ENCODE measurements at places on chromosomes 6 and 20.

DNA sequence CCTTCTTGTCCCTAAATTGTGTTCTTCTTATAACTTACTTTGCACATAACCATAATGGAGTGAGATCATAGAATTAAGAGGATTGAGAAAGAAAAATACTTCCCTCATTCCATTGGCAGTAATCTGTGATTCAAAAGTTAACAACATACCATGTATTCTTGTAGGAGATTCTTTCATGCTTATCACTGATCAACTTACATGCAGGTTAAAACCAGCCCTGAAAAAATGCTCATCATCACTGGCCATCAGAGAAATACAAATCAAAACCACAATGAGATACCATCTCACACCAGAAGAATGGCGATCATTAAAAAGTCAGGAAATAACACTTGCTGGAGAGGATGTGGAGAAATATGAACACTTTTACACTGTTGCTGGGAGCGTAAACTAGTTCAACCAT lies 36.5 kb upstream of the GFRAL start:
- no peak for DNase-seq

DNA sequence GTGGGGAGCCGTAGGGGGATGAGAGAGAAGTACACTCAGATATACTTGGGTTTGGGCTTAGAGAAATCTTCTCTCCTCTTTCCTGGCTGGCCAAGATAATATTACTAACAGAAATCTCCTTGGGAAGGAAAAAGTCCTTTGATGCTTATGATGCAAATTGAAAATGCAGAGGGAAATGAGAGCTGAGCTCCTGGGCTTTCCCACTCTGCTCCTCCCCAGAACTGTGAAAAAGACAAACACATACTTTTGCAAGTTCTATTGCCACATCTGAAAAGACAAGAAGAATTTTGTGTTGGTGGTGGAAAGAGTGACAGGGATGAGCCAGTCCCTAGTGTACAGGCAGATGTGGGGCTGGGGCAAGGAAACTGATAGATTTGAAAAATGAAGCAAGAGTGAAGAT lies 185.9 kb downstream of the ANKRD60 start:
- DNase-seq = no peak

GRCh38 chr6:9504191-9504590 lies 910.7 kb downstream of the TFAP2A start:
- DNase-seq = peak; percentile 48

- DNase-seq = no peak
Observed at GRCh38 chr20:43977962-43978361, 63.3 kb downstream of the TOX2 start.

DNA sequence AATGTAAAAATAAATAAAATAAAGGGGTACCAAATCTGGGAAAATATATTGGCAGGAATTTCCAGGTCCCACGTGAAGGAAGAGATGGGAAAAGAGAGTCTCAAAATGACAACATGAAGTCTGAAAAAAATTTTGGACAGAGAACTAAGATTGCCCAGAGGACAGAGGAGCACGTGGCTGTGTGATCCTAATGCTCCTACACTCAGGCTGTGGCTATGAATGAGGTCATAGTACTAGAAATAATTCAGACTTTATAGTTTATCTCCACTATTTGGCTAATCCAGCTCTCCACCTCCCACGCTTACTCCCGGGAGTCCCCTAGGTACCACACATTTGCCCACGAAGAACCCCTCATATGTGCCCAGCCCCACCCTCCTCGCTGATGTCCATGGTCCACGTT lies 42.8 kb upstream of the STMND1 start:
- DNase-seq = no peak

DNA sequence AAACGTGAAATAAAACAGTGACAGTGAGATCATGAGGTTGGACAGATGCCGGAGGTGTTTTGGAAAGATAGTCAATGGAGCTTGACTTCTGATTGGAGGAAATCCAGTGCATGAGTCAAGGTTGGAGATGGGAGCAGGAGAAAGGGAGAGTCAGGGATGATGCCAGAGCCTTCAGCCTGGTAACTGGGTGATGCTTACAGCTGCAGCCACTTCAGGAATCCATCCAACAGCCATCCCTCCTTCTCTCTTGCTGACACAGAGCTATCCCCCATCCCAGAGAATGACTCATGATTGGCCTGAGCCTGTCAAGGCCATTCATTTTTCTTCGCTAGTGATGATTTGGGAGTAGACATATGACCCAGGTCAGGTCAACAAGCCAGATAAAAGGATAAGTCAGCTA lies 112.8 kb downstream of the SAMD5 start:
- DNase-seq = no peak

DNA sequence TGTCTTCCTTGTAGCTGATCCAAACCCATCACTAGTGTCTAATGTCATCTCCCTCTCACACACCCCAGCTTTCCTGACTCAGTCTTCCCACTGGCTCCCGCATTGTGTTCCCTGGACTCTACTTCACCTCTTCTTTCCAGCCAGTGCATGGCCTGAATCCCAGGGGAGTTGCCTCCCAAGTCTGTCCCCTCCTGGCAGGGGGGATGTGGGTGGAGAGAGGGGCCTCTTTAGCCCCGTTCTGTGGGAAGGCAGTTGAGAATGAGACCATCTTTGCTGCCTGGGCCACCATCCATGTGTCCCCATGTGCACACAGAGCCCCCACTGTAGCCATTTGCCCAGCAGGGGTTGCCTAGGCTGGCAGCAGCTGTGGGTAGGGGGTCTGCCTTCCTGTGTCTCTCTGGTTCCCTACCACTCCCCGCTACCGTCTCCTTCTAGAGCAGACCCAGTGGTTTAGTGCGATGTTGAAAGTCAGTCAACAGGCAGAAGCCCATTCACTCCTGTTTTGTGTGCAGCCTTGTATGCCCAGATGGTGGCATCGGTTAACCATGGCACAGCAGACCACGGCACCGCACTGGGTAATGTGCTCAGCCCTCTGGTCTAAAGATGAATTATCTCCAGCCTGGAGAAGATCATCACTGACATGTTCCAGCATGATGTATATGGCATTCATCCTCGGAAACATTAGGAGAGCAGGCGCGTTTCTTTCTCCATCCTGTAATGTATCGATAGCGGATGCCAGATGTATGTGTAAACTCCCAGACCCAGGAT lies 178.8 kb upstream of the SNX9 start:
- DNase-seq = no peak

GRCh38 chr20:19628570-19629134 lies 129.4 kb upstream of the RIN2 start:
- peak; percentile 14 for DNase-seq

DNA sequence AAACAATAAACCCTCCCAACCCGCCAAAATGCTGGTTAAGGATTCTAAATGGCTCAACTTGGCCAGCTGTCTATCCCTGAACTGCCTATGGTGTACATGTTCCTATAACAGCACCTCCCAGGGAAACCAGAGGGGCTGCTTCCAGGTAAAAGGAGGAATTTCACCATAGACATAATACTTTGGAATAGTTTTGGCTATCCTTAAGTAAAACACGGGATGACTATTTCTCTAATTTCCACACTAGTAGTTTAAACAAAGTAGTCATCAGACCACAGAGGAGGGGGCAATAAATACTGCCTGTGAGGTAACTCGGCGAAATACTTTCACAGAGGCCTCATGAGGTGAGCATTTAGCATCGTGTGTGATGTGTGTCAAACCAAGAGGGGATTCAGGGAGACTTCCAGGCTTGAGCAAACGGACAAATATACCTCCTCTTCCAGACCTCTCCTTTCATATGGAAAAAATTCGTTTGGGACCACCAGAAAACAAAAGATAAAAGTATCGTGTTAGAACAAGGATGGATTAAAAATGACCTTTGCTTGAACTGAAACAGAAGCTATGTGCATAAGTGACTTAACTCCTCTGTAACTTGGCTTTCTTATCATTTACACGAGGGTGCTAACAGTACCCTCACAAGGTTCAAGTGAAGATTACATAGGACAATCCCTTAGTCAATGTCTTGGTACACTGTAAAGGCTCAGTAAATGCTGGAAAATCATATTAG lies 1.0 kb upstream of the XRN2 start:
- DNase-seq = no peak

GRCh38 chr6:16633465-16633864 lies 127.8 kb downstream of the ATXN1 start:
- no peak for DNase-seq

- no peak for DNase-seq
Observed at GRCh38 chr6:166929542-166930189, 26.7 kb downstream of the RNASET2 start.

- no peak for DNase-seq
Observed at GRCh38 chr20:50269091-50270033, 78.7 kb downstream of the CEBPB start.

GRCh38 chr20:8913456-8913855 lies 155.4 kb upstream of the PLCB4 start:
- DNase-seq = no peak

DNA sequence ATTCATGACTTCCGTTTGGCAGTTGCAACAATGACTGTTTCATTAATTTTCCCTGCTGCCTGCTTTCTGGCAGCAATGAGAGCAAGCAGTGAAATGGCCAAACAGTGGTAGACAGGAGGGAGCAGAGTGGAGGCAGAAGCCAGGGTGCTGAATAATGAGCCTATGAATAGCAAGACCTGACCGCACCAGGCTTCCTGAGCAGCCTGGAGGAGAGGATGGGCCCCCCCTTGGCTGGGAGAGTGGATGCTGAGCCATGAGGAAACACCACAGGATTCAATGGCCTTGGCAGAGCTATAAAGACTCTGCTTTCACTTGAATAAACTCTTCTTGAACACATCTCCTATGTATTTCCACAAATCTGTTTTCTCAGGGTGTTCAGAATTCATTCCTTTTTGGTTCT lies 68.1 kb upstream of the SNRPB2 start:
- no peak for DNase-seq

- DNase-seq = no peak
Observed at GRCh38 chr6:90227213-90227612, 69.4 kb downstream of the BACH2 start.

- no peak for DNase-seq
Observed at GRCh38 chr6:115363379-115363778, 697.3 kb downstream of the FRK start.

DNA sequence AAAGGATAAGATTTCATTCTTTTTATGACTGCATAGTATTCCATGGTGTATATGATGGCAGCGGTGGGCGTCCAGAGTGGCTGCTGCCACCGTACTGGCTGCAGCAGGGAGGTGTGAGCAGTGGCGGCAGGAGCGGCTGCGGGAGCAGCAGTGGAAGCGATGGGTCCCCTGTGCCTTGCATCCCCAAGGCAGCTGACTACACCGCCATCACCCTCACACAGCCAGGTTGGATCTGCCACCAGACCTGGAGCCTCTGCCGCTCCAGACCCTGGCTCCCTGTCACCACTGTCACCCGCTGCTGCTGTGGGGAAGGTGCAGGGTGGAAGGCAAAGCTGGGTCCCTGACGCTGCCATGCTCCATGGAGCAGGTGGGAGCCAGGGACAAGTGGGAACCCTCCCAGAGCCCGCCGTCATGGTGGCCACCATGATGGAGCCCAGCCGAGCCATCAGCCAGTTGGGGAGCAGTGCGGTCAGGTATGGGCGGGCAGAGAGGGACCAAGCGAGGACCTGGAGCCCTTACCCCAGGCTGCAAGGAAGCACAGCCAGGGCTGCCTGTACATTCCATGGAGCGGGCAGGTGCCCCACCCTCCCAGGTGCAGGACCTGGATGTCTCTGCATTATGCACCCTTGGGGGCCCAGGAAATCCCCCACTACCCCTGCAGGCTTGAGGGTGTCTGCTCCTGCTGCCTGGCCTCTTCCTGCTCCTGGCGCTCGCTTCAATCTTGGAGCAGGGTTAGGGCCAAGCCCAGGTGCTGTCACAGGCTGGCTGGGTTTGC lies 226.1 kb downstream of the OTOR start:
- DNase-seq = no peak

DNA sequence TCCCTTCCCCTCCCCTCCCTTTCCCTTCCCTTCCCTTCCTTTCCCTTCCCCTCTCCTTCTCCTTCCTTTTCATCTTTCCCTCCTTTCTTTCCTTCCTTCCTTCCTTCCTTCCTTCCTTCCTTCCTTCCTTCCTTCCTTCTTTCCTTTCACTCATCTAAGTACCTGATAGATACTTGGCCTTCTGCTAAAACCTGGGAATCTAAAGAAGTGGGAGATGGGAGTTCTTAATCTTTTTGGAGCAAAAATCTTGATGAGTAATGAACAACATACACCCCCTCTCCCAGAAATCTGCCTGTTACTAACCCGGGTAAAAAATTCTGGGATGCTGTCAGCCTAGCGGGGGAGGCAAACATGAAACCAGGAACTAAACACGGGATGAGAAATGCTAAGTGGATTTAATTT lies 100.7 kb downstream of the VEGFA start:
- no peak for DNase-seq

GRCh38 chr20:11861479-11861878 lies 56.2 kb upstream of the BTBD3 start:
- DNase-seq = no peak

DNA sequence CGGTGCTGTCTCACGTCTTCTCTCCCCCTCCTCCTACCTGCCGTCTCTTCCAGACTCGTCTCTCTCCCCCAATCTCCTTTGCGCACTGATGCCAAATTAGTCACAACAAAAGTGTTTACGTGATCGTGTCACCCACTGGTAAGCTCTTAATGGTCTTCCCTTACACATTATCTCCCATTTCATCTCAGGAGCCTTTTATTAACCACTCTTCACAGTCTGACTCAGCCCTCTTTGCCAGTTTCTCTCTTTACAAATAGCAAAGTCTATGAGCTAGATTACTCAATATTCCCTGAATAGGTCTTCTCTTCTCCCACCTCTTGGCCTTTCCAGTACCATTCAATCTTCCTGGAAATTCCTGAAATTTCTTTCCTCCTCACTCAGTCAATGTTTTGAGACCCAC lies 247.0 kb downstream of the ESR1 start:
- DNase-seq = no peak

GRCh38 chr6:43454290-43454695 lies 1.1 kb downstream of the DLK2 start:
- no peak for DNase-seq

- no peak for DNase-seq
Observed at GRCh38 chr6:16543521-16543920, 217.7 kb downstream of the ATXN1 start.

GRCh38 chr6:108795122-108795521 lies 53.1 kb upstream of the ARMC2 start:
- DNase-seq = no peak

- no peak for DNase-seq
Observed at GRCh38 chr6:52931351-52931750, 21.9 kb upstream of the GSTA3 start.

GRCh38 chr6:105821027-105821426 lies 265.1 kb upstream of the PRDM1 start:
- no peak for DNase-seq

DNA sequence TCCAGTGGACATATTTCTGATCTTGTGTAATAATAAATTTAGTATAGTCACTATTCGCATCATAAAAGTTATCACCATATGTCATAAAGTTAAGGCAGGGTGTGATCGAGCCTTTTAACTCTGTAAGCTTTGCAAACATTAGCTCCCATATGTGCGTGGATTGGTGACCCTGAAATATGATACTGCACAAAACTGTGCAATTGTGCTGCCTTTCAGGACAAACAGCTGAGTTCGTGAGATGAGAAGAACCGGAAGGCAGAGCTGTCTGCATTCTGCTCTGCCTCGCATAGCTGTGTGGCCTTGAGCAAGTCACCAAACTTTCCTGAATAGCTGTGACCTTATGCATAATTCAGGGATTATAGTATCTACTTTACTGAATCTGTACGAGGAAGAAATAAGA lies 3.2 kb upstream of the PLEKHG1 start:
- no peak for DNase-seq

GRCh38 chr6:1720620-1721322 lies 111.1 kb downstream of the FOXC1 start:
- no peak for DNase-seq

- DNase-seq = no peak
Observed at GRCh38 chr20:32234135-32234808, 26.6 kb downstream of the POFUT1 start.

Measured in NCI-H187 (cell line).